Lung microvascular endothelial cell (primary cell): ENCODE measurements at places on chromosomes 5 and 9. TPM values are rescaled to one million over a fixed set of nuclear protein-coding genes. Genes with fewer than 3 reads are reported as not detected.

The ASS1 gene
- total RNA-seq, result 3.4 and 4.8 TPM in 2 replicates

The PCDHGA8 gene
- 1.1 and 1.2 TPM in 2 replicates for total RNA-seq

The ROPN1L gene
- 1.1 and 1.4 TPM in 2 replicates for total RNA-seq

The EDIL3 gene
- 0.40 and 0.44 TPM in 2 replicates for total RNA-seq
